Prostate gland (tissue), 2 donors: ENCODE measurements at places on chromosomes 7 and 10. TPM values are rescaled to one million over a fixed set of nuclear protein-coding genes. Genes with fewer than 3 reads are reported as not detected.

The OR6V1 gene
- not detected for total RNA-seq

The PON1 gene
- not detected for total RNA-seq

The HECTD2 gene
- total RNA-seq: 22.8 TPM

The SHTN1 gene
- total RNA-seq: 19.7 TPM

The SFTPA2 gene
- 5.3 TPM for total RNA-seq

The WIPF3 gene
- 85.9 TPM for total RNA-seq

GRCh38 chr7:41738336-41738735 lies 35.4 kb upstream of the INHBA start:
- no peak for DNase-seq

DNA sequence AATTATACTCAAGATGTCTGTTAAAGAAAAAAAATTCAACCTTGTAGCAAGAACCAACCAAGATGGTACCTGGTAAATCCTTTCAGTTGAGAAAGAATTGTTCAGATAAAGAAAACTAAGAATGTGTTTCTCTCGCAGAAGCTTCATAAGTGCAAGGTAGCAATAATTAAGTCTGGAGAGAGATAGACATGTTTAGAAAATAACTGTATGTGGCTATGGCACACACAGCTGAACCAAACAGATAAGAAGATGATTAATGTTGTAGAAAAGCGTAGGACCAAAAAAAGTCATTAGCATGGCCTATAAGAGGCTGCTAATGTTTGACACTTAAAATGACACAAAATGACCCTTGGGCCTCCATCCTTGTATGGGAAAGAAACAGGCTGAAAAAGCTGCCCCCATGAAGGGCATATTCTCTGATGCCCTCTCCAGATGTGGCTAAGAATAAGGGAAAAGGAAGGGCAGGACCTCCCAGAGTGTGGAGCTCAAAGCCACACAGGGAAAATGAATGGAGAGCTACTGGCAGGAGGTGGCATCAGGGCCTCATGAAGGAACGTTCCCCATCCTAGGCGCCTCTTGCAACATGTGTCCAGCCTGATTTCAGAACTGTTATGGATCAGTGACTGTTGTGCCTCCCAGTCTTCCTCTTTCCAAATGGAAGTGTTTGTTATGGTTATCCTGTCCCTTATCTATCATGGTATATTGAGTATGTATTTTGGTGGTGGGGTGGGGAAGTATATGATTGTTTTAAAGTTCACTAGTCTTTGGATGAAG lies 30.7 kb downstream of the TLL2 start:
- DNase-seq: no peak

DNA sequence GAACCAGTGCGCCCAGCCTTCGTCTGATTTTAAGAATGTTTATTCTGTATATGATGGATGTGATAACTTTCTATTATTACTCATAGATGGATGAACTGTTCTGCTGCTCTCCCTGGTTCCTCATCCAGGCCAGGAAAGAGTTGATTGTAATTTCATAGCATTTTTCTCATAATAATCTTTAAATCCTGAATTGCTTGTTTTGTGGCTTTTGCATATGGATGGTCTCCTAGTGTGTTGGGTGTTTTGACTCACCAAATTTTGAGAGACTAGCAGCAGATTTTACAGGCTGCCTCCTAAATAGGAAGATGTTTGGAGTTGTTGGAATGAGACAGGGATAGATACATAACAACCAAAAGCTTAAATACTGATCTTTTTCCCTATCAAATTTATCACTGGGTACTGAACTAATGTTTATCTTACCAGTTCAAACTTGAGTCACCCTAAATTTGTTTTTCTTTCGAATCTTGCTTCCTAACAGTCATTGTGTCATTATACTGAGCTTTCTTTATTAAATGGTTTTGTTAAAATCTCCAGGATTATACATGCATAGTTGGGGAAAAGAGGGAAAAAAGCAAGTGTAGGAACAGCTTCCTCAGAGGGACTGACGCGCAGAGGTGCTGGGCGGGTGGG lies 106.0 kb upstream of the GATA3 start:
- DNase-seq: no peak

DNA sequence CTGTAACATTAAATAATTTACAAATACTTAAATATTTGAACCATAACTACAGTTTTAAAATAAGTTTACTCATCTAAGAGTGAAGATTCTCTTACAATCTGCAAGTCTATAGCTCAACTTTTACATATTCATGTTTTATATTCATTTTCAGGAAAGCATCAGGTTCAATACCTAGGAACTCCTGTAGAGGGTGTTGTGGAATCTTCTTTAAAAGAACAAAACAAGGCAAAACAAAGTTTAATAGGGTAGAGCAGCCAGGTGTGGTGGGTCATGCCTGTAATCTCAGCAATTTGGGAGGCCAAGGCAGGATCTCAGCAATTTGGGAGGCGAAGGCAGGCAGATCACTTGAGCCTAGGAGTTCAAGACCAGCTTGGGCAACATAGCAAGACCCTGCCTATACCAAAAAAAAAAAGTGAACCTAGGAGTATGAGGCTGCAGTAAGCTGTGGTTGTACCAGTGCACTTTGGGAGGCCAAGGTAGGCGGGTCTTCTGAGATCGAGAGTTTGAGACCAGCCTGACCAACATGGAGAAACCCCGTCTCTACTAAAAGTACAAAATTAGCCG lies 45.1 kb downstream of the ST8SIA6 start:
- no peak for DNase-seq

GRCh38 chr7:105689067-105689819 lies 108.0 kb upstream of the EFCAB10 start:
- DNase-seq: no peak

DNA sequence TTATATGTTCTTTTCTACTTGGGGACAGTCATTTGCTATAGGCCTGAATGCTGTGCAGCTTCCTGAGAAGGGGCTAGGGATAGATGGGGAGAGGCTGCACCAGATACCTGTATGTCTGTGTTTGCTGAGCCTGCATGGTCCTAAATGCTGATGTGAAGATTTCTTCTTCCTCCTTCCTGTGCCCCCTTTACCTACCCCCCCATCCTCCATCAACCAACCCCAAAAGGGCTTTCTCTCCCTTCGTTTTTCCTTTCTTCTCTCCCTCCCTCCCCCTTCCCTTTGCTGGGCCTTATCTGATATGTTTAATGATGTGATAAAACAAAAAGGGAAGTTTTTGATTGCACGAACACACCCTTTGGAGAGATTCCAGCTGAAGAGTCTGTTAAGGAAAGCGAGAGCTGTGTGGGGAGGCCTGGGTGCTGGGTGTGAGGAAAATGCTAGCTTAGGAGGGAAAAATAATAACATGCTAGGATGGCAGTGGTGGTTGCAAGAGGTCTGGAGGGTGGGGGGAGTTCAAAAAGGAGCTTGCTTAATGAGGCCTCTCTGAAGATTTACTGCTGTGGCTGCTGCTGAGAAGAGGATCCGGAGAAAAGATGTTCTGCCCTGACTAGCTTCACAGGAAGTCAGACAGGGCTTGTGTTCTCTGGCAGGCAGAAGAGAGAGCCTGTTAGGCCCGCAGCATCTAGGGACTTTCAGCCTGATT lies 101.8 kb downstream of the SAMD9 start:
- peak; percentile 11 for DNase-seq

GRCh38 chr10:92305133-92306072 lies 14.4 kb downstream of the MARCHF5 start:
- no peak for DNase-seq

DNA sequence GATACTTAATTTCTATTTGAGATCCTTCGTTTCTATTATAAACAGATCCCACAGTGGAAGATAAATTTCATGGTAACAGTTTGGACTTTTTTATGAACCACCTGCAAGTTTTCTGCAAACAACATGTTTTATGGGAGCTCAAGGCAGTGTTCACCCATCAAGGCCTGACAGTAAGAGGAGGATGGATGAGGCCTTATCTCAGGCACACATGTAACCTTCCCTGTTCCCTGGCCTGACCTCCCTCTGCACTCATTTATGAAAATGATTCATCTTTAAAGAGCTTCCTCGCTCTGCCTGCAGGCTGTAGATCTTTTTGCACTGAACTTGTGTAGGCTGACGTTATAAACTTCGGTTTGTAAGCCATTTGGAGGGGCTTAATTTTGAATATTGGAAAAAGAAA lies 500.1 kb downstream of the GATA3 start:
- no peak for DNase-seq

- DNase-seq: no peak
Measured at GRCh38 chr10:5297466-5297865, 67.3 kb upstream of the UCN3 start.

DNA sequence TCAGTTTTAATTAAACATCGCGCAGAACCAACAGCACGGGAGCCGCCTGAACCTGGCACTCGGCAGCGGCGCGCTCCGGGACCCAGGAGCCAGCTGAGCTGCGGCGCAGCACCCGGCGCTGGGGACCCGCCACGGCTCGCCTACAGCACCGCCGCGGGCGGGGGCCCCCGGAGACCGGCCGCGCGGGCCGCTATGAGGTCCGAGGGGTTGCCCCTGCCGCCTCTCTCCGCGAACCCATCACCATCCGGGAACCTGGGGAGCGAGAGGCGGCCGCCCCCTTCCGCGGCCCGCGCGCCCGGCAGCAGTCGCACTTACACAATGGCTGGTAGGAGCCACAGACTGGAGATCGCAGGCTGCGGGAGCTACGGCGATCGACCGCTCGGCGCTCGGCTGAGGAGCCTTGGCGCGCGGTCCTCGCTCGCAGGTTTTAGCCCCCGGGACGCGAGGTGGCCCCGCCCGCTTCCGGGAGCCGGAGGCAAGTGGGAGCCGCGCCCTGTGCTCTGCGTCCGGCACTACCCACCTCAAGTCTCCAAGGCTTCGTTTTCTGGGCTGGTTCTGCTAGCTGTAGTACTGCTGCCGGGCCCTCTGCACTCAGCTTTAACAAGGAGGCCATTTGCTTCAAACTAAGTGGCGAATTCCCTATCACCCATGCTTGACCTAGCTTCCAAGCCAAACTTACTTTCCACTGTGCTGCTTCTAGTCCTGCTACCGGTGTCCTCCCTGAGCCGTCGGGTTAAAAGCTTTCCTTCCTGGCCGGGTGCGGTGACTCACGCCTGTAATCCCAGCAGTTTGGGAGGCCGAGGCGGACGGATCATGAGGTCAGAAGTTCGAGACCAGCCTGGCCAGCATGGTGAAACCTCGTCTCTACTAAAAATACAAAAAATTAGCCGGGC lies at the start of gene TPK1:
Gene TPK1 (minus strand): TSS at position 402 of the 893 bp plus-strand sequence. CDS start 451 bp downstream, outside the sequence.
- DNase-seq: peak; percentile 84
